Activated CD8-positive, alpha-beta memory T cell treated with anti-CD3 and anti-CD28 coated beads for 1 hour (primary cell): ENCODE measurements at places on chromosomes 6 and 20.

GRCh38 chr6:168827586-168827871, 386.5 kb downstream of the SMOC2 start:
- no peak for DNase-seq

- no peak for DNase-seq
These were observed 116.6 kb upstream of the RPS6KA2 start for GRCh38 chr6:166743406-166744222.

- no peak for DNase-seq
These were observed 45.8 kb upstream of the NNAT start for GRCh38 chr20:37475252-37475651.

- no peak for DNase-seq
These were observed 229.1 kb downstream of the PLCB1 start for GRCh38 chr20:8361006-8361652.

GRCh38 chr20:7348253-7348652, 580.8 kb downstream of the BMP2 start:
- DNase-seq: no peak

- no peak for DNase-seq
These were observed 107.2 kb downstream of the ATP9A start for GRCh38 chr20:51660672-51661608.

GRCh38 chr6:125574604-125575003, 174.8 kb upstream of the HEY2 start:
- DNase-seq: no peak

- no peak for DNase-seq
These were observed 23.9 kb downstream of the FLRT3 start for GRCh38 chr20:14313341-14314020.

DNA sequence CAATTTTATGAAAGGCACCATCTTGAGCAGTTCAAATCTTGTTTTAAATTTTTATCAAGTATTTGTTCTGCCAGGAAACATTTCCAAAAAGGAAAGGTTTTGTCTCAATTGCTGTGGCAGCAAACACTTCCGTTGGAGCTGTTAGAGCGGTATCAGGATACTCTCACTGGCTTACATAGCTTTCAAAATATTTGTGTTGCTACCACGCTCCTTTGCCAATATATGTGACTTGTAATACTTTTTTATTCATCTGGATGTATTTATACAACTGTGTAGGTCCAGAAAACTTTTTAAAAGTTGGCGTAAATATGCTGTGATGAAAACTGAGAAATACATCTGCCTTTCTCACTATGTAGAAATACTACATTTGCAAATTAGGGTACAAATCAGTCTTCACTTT, 37.8 kb upstream of the NHSL1 start:
- no peak for DNase-seq

DNA sequence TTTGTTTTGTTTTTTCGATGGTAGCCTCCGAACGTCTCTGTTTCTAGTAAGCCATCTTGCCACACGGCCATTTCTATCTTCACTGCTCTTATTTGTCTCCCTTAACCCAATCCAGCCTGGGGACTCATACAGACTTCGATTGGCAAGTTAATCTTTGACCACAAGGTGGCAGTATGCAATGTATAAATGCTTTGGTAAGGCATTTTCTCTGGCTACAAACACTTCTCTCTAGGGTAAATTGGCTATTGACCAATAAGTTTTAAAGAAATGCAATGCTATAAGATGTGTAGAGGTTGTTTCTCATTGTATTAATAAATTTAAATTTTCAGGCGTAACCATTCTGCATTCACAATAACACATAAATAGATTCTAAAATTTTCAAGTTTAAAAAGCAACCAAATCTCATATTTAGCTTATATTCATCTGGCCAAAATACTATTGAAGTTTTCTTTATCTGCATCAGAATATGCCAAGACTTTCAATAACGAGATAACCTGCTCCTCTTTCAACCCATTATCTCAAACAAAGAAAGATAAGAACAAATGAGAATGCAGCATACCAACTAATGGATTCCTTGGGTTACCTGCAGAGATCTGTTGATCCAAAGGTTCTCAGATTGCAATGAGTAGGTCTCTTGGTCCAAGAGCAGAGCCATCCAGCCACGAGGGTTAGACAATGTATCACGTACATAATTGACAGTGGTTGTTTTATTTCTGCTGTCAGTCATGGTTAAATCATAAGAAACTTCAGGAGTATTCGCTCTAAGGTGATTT, 231.9 kb downstream of the PKHD1 start:
- DNase-seq: no peak

GRCh38 chr6:141426400-141426980, 706.2 kb upstream of the GJE1 start:
- no peak for DNase-seq

- no peak for DNase-seq
These were observed 278.8 kb upstream of the RUNX2 start for GRCh38 chr6:45049188-45049843.

DNA sequence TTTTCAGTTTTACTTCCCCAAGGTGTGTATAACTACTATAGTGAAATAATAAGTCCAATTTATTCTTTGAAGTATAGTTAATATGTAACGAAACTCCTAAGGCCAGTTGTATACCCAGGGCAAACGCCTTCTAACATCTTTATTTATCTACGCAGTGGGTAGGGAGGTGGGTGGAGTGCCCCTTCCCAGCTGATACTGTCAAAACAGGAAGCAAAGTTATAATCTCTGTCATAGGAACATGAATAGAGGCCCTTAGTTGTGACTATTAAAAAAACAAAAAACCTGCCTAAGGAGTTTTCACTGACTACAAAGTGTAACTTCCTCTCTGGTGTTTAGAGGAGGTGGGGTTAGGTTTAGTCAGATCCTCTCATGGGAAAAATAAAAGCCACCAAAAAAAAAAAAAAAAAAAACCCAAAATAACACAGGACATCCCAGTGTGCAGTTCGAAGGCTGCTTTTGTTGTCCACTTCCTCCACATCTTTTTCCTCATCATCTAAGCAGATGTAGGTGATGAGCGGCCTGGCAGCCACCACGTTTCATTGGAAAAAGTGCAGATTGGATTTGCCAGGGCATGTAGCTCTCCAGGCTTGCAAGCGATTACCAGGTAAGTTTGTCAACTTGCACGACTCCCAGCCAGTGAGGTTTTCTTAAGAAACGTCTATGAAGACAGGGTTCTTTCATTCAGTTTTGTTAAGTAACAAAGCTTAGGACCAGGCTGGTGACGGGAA, 58.7 kb downstream of the UTRN start:
- no peak for DNase-seq

DNA sequence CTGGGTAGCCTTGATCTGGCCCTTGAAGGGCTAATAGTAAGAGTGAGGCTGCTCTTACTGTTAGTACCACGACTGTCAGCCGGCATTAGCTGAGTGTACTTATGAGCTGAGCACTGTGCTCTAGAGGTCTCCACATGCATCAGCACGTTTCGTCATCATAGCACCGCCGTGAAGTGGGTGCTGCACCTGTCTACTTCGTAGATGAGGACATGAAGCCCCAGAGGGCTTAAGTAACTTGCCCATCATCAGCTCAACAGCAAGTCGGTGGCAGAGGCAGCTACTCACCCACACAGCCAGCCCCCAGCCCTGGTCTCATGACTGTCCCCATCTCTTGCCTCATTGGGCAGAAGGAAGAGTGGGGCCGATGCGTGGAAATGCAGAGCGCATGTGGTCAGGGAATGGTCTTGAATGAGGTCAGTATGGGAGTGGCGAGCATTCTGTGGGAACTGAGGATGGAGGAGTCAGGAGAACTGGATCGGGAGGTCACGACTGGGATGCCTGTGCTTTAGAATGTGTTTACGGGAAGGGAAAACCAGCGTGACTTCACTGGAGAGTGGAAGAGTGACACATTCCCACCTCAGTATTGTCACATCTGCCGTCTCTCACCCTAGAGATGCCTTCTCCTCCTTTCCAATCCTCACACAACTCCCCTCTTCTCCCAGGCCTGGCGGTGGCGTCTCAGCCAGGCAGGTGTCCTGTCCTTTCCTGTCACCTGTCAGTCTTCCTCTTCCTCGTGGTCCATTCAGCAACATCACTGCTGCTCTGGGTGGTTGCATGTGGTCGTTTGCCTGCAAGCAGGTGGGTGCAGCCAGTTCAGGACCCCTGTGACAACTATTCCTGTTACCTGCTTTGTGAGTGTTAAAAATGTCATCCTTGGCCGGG, 6.0 kb downstream of the SYTL3 start:
- DNase-seq: no peak

GRCh38 chr6:105561486-105561885, 158.6 kb upstream of the PREP start:
- DNase-seq: no peak

- no peak for DNase-seq
These were observed 229.8 kb downstream of the HAO1 start for GRCh38 chr20:7710440-7710839.

DNA sequence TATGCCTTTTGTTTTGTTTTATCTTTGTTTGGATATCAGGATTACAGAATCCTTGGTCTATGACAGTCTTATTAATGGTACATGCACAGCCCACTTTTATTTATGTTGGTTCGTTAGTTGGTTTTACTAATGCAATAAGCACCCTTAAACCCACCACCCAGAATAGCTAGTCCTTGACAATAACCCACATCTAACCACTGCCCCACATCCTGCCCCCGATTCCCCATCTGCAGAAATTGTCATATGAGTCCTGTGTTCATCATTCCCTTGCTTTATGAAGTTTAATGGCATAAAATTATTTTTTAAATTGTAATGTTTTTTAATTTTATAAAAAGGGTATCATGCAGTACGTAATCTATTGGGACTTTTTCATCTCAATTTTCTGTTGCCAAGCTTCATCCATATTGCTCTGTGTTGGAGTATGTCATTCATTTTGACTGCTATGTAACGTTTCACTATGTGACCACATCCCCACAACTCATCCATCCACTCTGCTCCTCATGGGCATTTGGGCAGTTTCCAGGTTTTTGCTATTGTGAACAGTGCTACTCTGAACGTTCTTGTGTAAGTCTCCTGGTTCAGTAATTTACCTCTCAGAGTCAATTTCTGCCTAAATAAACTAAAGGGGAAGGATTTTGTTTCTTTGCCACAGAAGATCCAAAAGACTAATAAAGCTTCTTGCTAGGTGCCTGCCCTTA, 150.4 kb downstream of the MRPL14 start:
- no peak for DNase-seq

GRCh38 chr20:36275441-36276189, 30.5 kb upstream of the DLGAP4 start:
- no peak for DNase-seq

DNA sequence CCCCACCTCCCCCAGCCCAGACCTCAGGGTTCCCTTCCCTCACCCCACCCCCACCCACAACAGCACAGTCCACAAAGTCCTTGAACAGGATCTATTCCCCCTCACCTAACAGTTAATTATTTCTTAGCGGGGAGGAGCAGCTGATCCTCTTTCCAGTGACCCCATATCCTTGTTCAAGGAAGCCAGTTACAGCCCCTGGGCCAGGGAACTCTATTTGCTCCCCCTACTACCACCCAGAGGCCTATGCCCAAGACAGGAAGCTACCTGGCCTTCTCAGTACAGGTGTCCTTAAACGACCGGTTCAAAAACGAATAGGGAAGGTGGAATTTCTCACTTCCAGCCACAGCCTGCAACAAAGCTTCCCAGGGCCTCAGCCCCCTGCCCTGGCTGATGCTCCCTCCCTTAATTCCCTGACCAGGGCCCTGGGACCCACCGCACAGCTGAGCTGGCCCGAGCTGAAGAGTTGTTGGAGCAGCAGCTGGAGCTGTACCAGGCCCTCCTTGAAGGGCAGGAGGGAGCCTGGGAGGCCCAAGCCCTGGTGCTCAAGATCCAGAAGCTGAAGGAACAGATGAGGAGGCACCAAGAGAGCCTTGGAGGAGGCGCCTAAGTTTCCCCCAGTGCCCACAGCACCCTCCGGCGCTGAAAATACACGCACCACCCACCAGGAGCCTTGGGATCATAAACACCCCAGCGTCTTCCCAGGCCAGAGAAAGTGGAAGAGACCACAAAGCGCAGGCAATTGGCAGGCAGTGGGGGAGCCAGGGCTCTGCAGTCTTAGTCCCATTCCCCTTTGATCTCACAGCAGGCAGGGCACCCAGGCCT, 778 bp downstream of the MCCD1 start:
- no peak for DNase-seq

GRCh38 chr20:33291830-33292355, 8.9 kb downstream of the BPIFB1 start:
- peak; percentile 18 for DNase-seq

GRCh38 chr20:2986466-2986865, 57.0 kb upstream of the GNRH2 start:
- DNase-seq: no peak

- DNase-seq: no peak
These were observed 432.7 kb downstream of the PTPRT start for GRCh38 chr20:42756991-42757390.

GRCh38 chr6:159716247-159717096, 10.8 kb upstream of the WTAP start:
- DNase-seq: no peak

GRCh38 chr20:44660581-44660980, 9.1 kb upstream of the ADA start:
- DNase-seq: no peak

DNA sequence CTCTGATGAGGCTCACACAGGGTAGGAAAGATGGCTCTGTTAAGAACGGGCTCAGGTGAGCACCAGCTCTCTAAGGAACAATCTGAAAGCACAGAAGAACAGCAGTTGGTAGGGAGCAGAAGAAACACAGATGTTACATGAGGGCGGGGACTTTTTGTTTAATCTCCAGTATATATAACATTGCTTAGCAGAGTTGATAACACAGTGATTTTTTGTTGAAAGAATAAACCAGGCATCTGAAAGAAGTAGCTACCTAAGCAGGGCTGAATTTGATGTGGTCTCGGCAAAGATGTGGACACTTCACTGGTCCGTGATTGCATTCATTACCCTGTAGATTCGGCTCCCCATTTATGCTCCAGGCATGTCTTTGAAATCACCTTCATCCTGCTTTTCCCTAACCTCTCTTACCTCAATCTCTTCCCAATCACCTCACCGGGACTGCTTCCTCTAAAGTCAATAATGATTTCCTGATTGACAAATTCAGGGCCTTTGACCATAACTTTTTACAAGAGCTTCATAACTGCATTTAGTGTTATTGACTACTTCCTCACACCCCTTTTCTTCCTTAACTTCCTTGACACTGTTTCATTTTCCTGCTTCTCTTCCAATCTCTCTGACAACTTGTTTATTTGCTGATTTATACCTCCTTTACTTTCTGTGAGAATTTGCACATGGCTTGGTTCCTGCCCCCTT, 34.4 kb downstream of the SAMD3 start:
- no peak for DNase-seq

DNA sequence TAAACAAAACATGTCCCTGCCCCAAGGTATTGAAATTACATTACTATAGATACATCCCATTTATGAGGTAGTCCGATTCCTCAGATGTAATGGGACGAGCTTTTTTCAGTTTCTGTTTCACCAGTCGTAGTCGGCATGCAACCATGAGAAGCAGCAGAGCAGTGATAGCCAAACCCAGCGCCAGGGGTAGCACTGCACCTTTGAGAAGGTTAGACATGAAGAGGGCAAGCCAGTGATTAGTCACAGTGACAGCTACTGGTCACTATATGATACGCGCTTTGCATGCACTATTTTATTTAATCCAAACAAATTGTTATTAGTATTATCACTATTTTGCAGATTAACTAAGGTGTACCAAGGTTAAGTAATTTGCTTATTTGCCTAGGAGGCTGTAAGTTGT, 43.7 kb downstream of the LRP11 start:
- DNase-seq: no peak
